HAP-1 (cell line): ENCODE measurements at places on chromosomes 1 and 21.

- no peak for DNase-seq
These were observed 118.3 kb downstream of the FMN2 start for GRCh38 chr1:240210026-240210425.

- DNase-seq = peak; percentile 24
These were observed 15.4 kb downstream of the CD247 start for GRCh38 chr1:167502719-167503462.

- DNase-seq = no peak
These were observed 764.4 kb downstream of the ADGRL2 start for GRCh38 chr1:82565146-82565545.

- DNase-seq = no peak
These were observed 83.6 kb downstream of the PRDM2 start for GRCh38 chr1:13783551-13783950.

- DNase-seq = no peak
These were observed 57.9 kb downstream of the EPRS1 start for GRCh38 chr1:219988387-219988786.

- DNase-seq = no peak
These were observed 10.1 kb downstream of the GNB1 start for GRCh38 chr1:1880617-1881312.

GRCh38 chr1:167645625-167646414 lies 15.8 kb downstream of the RCSD1 start:
- DNase-seq = no peak
